ENCODE measurements at places on chromosomes 16 and 17.

GRCh38 chr17:17526369-17526768, 30.2 kb upstream of the RASD1 start:
- no peak for DNase-seq

- no peak for DNase-seq
These were observed 93.9 kb downstream of the YPEL2 start for GRCh38 chr17:59425085-59425931.

DNA sequence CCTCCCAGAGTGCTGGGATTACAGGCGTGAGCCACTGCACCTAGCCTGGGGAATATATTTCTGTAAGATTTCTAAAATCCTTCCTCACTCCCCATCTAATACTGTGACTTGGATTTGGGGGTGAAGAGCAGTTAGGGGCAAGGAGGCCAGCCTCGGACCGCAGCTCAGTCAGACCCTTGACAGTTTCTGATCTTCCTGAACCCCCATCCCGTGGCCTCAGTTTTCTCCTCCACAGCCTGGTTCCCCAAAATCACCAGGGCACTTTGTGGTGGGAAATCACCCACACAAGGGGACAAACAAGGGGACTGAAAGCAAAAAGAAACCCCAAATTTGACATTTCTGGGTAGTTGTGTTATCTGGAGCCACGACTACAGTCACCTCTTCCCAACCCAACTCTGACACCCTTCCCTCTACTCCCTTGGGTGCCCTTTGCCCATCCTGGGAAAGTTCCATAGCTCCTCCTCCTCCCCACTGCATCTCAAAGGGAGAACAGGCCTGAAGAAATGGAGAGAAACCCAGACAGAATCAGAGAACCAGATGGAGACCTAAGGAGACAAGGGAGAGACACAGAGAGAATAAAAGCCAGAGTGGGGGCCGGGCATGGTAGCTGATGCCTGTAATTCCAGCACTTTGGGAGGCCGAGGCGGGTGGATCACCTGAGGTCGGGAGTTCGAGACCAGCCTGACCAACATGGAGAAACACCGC, 2.8 kb upstream of the STAT5A start:
- DNase-seq: no peak

DNA sequence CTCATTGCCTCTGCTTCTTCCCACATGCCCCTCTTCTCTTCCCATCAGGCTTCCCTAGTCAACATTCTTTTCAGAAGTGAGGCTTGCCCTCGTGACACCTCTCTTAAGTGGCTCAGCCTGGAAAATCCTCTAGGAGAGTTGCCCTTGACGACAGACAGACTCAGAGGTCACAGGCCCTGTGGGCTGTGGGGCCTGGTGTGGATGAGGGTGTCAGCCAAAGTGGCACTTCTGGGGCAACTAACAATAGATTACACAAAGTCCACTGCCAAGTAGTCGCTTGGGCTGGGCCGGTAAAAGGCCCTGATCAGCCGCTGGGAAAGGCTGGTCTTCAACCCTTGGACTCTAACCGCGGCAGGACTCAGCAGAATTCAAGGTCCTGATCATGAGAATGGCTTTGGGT, 33.7 kb upstream of the METTL16 start:
- DNase-seq: no peak

DNA sequence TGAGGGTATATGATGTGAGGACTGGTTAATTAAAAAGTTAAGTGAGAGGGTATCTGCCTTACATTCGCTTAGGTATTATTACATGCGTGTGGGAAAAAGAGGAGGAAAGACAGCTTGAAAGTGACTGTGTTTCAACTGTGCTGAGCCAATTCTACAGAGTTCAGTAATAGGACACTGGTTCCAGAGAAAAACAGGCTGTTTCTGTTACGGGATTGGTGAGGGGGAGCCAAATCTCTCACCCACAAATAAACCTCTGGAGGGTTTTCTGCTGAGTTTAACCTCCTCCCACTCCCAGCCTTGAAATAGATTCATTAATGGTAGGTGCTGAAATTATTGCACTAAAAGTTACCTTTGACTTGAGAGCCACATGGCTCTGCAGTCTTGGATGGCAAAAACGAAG, 3.9 kb upstream of the KRT26 start:
- no peak for DNase-seq

GRCh38 chr16:85390511-85391174, 222.5 kb upstream of the GSE1 start:
- DNase-seq: no peak

DNA sequence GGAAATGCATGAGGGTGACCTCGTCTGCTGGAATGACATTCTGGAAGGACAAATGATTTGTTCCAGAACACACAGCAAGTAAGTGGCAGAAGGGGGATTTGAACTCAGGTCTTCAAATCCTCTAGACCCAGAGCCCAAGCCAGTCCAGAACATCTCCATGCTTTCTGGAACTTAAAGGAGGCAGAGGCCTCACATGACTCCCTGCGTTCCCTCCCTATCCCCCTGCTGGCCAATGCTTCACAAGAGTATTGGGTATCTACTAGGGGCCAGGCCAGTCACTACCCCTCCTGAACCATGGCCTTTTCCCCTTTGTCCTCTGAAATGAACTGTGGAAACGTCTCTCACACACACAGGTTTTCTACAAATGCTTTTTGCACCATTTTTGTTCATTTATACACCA, 7.6 kb upstream of the BEAN1 start:
- DNase-seq: no peak

- no peak for DNase-seq
These were observed 144.7 kb upstream of the CRHR1 start for GRCh38 chr17:45639297-45639849.

DNA sequence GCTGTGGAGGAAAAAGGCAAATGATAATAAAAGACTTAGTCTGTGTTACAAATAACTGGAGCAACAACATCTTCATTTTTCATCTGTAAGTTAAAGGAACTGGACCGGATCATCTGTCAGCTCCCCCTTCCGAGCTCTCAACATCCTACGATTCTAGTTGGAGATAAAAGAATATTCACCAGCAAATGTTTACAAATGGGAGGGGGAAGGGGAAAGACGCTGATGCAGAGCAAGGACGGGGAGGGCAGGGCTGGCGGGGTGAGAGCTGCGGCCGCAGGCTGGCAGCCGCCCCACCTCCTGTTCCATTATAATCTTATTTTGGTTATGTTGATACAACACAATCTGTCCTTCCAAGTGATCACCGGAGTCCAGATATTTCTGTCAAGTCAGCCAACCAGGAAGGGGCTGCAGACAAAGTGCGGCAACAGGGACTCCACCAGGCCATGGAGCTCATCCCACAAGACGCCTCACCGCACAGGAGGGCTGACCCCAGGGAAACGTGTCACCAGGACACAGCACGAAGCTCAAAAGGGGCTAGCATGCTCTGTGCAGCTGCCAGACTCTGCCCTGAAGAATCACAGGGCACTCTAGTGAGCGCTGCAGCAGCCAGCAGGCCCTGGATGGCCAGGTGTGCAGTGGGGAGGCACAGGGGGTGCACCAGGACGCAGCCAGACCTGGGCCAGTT, 19.7 kb downstream of the FBXO31 start:
- DNase-seq: no peak
